GM23248 (cell line): ENCODE measurements at places on chromosomes 16 and 17. TPM values are rescaled to one million over a fixed set of nuclear protein-coding genes. Genes with fewer than 3 reads are reported as not detected.

GRCh38 chr17:34133350-34133749 is 121.7 kb upstream of the CCL2 start:
- no peak overlapping the region for H3K4me3 ChIP-seq
- H3K4me1 ChIP-seq = no peaks in the 10 kb centered on the region
- peaks cover under 1% of the 10 kb centered on the region; the same call in 1 of the 2 replicates for H3K27me3 ChIP-seq

GRCh38 chr17:74853048-74853397 is 6.7 kb downstream of the GRIN2C start:
- no peak overlapping the region for H3K4me3 ChIP-seq
- no peaks in the 10 kb centered on the region for H3K36me3 ChIP-seq
- no peak overlapping the region for H3K27ac ChIP-seq

GRCh38 chr17:27217631-27218030 is 76.3 kb upstream of the WSB1 start:
- H3K4me3 ChIP-seq = no peak overlapping the region
- H3K27ac ChIP-seq = no peak overlapping the region
- H3K4me1 ChIP-seq = no peaks in the 10 kb centered on the region
- no peaks in the 10 kb centered on the region for H3K36me3 ChIP-seq
- no peaks in the 10 kb centered on the region for H3K27me3 ChIP-seq

DNA sequence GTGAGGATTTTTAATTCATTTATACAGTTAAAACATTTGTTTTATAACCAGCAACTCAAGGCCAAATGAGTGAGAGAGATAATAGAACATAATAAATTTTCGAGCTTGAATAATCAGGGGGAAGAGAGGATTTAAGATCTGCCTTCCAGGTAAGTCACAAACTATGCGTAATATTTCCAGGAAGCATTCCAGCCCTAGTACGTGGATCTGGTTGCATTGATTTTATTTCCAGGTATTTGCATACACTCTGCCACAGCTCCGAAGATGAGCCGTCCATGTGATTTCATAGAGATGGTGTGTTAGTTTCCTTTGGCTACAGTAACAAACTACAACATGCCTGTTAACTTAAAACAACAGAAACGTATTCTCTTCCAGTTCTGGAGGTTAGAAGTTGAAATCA is 3.5 kb downstream of the DYNLRB2 start:
- no peaks in the 10 kb centered on the region for H3K36me3 ChIP-seq
- no peaks in the 10 kb centered on the region; the same call in 1 of the 2 replicates for H3K4me1 ChIP-seq
- no peak overlapping the region for H3K4me3 ChIP-seq

GRCh38 chr16:2468725-2469398 is 2.2 kb upstream of the NTN3 start:
- H3K4me1 ChIP-seq = no peaks in the 10 kb centered on the region
- H3K27ac ChIP-seq = no peak overlapping the region
- no peaks in the 10 kb centered on the region for H3K36me3 ChIP-seq
- no peak for DNase-seq

DNA sequence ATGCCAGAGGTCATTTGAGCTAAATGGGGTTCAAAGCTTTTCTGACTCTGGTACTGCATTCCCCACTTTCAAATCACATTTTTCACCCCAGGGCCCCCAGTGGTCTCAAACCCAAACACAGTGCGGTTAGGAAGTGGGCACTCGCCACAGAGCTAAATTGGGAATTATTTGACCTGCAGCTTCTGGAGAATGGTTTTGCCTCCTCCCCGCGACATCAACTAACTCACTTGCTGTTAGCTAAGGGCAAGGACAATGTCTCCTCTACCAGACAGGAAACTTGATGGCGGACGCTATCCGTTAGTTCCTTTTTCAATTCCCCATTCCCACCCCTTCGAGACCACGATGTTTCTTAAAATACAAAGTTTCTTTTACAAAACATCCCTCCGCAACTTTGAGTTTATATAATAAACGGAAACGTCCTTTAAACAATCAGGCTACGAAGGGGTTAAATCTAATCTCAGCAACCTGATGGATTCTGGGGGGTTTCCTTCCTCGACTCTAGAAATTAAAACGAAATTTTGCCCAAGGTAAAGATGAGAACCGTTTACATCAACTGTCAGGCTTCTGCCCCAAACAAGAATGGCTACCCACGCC is 500 bp upstream of the KAT7 start:
- peaks cover 11% of the 10 kb centered on the region for H3K36me3 ChIP-seq
- peaks cover 29% of the 10 kb centered on the region for H3K4me1 ChIP-seq
- DNase-seq = peak; percentile 48

DNA sequence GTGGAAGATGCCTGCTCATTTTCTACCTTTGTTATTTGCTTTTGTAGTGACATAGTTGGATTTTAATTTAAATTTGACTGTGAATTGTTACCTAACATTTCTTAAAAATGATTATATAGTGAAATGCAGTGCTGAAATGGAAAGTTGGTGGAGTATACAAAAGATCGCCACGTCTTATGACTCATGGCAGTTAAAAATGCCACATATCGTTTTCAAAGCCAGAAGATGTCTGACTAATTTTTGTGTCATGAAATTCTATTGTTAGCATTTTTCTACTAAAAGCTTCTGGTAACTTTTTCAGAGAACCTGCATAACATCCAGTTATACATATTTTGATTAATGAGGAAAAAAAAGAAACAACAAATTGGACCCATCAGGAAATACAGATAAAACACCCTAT is 20.6 kb downstream of the MAP2K4 start:
- DNase-seq = peak; percentile 91
- H3K27ac ChIP-seq = peak overlapping the region; percentile 39
- peak overlapping the region; percentile 41 for H3K4me3 ChIP-seq
- H3K27me3 ChIP-seq = no peaks in the 10 kb centered on the region

DNA sequence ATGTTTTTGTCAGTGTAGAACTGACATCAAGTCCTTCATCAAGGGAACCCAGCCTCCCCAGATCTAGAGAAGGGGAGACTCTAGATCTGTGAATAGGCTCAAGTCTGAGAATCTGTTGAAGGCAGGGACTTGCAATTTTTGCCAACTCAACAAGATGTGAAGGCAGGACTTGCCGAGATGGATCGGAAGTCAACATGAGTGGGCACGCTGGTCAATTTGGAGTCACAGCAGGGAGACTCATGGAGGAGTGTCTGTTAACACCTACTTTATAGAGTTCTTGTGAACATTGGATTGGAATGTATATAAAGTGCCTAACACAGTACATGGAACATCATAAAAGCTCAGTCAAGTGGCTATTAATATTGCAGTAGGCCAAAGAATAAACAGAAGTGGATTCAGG is 10.0 kb downstream of the ZNF689 start:
- H3K27ac ChIP-seq = no peak overlapping the region
- no peak overlapping the region for H3K4me3 ChIP-seq
- H3K36me3 ChIP-seq = 0 out of 2 replicates have a peak, but pooled peaks cover 10% of the 10 kb centered on the region
- peaks cover 17% of the 10 kb centered on the region for H3K4me1 ChIP-seq
- DNase-seq = no peak

The WIPI1 gene
- total RNA-seq = 82.0 and 91.4 TPM in 2 replicates

The NXPH3 gene
- total RNA-seq = 0.76 and 1.4 TPM in 2 replicates

The ABCA8 gene
- total RNA-seq = 8.0 and 14.4 TPM in 2 replicates

The PRAC1 gene
- total RNA-seq = not detected in 2 replicates

The SPNS2 gene
- total RNA-seq = not detected in 2 replicates

The OR1A2 gene
- total RNA-seq = not detected in 2 replicates
